ENCODE measurements at places on chromosomes 12 and 14.

DNA sequence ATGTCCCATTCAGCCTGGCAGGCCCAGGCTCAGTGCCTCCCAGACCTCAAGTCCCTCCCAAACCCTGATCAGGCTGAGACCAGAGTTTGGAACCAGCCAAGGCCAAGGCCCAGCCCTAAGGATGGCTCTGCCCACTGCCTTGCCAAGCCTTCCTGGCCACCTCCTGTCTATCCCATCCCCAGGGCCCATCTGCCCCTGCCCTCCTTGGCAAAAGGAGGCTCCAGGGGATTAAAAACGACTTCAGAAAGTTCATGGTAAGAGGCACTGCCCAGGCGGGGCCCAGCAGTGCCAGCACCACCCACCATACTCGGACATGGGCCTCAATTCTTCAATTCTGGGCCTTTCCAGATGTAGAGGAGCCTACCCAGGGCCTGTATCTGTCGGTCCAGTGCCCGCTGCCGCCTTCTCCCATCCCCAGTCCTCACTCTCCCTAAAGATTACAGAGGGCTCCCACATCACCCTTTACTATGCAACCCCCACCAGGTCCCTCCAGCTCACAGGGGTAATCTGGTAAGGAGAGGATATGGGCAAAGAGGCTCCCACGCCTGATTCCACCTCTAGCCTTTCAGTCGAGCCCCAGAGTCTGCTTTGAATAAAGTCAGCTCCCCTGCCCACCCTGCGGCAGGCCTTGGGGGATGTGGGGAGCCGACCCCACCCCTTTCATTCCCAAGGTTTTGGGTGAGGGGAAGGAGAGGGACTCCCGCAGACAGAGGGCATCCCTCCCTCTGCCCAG lies 932 bp downstream of the ADCY6 start:
- DNase-seq, result no peak

DNA sequence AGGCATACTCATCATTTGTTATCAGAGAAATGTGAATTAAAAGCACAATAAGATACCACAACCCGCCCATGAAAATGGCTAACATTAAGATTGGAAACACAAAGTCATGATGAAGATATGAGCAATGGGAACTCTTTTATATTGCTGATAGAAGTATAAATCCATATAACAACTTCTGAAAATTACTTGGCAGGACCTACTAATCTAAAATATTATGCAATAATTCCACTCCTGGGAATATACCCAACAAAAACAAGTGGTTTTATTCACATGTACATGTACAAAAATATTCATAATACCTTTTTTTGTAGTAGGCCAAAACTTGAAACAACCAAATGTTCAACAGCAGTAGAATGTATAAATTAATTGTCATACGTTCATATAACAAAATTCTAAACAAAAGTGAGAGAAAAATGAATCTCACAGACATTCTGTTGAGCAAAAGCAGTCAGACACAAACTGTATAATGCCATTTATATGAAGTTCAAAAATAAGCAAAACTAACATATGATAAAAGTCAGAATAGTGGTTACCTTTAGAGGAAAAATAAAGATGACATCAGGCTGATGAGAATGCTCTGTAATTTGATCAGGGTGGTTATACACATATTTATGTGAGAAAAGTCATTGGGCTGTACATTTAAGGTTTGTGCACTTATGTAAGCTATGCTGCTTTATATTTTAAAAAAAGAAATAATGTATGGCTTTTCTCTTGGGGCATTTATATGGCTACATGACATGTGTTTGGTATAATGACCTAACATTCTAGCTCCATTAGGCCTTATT lies 309.2 kb upstream of the KITLG start:
- DNase-seq, result no peak

- DNase-seq, result no peak
Observed at GRCh38 chr14:24100982-24101494, 6.9 kb downstream of the PCK2 start.

- no peak for DNase-seq
Observed at GRCh38 chr12:1870086-1870485, 48.4 kb downstream of the CACNA2D4 start.

DNA sequence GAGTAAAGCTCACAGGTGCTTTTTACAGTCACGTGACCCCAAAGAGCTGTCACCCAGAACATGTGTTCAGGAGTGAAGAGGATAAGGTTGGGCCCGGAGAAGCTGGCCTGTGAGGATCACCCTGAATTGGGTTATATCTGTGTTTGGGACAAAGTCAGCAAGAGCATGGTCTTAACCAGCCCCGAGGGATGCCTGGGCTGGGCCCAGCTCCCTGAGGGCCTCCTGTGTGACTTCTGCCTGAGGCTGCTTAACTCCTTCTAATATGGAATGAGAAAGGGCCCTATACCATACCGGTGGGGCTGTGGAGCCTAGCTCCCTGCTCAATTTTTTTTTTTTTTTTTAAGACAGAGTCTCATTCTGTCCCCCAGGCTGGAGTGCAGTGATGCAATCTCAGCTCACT lies 2.5 kb downstream of the CDCA4 start:
- DNase-seq, result no peak

DNA sequence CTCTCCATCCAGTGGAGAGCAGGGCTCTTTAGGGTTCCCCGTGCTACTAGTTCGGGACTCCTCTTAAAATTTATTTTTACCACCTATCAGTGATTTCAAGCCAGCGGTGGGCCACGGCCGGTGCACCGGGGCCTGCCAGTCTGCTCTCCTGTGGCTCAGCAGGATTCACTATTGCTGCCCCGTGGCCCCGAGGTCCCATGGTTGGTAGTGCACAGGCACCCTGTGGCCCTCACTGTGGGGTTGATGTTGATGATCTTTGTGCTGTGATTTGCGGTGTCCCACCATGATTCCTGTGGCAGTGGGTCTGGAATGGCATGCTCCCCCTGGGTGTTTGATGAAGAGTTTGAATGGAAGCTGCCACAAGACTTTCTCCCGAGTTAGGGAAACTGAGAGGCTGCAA lies 12.6 kb upstream of the MEG3 start:
- DNase-seq, result no peak

GRCh38 chr12:124738636-124739467 lies 124.8 kb downstream of the SCARB1 start:
- DNase-seq, result no peak

GRCh38 chr12:55705782-55706402 lies 1.8 kb downstream of the ITGA7 start:
- DNase-seq, result no peak

DNA sequence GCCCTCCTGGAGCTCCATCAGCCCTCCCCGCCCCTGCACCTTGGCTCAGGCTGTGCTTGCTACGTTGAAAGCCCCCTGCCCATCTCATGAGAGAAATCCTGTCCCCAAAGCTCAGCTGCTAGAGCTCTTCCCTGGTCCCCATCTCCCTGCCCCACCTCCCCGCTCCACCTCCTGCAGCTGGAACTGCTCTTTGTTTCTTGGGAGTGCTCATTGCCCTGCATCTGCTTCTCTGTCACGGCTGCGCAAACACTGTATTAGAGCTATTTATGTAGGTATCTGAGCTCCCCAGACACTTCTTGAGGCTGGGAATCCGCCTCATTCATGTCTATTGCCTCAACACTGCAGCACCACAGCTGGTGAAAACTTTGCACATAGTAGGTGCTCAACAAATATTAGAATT lies 32.8 kb upstream of the PRIMA1 start:
- DNase-seq, result no peak

DNA sequence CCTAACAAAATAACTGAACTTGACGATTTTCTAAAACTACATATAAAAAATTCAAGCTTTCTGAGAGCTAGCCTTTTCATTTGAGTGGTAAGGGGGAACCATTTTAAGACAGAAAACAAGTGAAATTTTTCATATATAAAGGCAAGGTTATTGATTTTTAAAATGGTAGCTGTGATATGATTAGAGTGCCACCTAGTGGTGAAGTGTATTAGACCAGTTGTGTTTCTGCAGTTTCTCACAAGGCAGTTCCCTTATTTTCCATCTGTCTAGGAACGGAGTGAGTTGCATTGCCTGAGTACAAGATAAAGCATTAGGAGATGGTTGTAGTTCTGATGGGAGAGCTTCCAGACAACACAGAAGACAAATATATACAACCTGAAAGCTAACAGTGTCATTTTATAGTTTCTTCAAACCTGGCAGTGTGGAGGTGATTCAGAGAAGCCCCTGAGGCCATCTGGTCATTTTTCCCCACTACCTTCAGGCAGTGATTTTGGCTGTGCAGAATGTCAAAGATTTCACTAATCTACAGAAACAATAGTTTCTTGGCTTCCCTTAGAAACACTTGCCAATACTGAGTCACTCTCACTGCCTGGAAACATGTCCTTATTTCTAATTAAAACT lies 180.8 kb downstream of the C12orf50 start:
- no peak for DNase-seq

DNA sequence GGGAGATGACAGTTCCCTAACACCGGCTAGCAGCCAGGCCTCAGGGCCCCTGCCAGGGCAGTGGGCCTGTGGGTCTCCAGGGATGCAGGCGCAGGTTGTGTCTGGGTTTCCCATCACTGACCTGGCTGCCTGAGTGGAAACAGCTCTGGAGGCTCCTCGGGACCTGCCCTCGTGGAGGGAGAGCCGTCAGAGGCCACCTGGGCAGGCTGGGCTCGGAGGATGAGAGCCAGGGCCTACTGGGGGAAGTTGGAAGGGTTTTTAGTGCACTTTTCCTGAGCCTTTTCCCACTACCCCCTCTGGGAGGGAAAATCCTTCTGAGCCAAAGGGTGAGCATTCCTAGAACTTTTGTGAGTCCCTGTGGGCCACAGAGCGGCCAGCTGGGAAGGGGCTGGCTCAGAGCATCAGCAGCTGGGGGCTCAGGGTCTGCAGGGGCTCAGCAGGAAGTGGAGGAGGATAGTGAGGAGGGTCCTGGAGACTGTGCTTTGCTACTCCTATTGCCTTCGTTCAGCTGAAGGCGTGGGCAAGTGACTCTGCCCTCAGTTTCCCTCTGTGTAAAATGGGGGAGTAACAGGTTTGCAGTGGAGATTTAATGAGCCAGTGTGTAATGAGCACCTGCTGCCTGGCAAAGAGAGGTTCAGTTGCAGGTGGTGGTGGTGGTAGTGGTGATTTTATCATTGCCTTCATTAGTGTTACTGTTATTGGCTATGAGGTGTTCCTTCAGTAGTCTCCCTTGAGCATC lies 1.8 kb downstream of the SH2B3 start:
- no peak for DNase-seq

DNA sequence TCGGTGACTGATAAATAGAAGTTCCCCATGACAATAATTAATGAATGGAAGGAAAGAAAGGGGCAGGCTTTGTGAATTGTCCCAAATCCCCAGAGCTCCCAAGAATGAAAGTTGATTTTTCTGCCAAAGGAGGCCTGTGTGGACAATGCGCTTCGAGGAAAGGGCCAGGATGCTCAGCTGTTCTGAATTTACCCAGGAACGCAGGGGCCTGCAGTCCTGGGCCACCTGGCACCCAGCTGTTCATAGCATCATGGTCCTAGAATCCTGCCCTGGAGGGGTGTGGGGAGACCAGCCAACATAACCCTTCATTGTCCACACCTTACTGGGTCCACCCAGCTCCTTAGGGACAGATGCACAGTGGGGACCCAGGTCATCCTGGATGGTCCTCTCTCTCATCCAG lies 587.5 kb downstream of the BCL11B start:
- DNase-seq, result no peak

DNA sequence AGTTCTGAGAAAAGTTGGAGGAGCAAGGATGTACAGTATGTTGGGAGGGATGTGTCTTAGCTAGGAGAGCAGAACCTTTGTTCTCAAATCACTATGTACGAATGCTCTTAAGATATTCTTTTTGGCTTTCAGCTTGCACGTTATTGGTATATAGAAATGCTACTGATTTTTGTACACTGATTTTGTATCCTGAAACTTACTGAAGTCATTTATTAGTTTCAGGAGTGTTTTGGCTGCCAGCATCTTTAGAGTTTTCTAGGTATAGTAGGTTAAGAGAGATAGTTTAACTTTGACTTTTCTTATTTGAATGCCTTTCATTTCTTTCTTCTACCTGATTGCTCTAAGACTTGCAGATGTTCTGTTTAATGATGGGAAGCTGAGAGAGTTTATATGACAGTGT lies 442.8 kb upstream of the FBXO33 start:
- DNase-seq, result no peak

GRCh38 chr14:54354968-54355641 lies 41.7 kb upstream of the CDKN3 start:
- no peak for DNase-seq

- DNase-seq, result no peak
Observed at GRCh38 chr12:34354239-34355200, 332.2 kb downstream of the ALG10 start.

- DNase-seq, result no peak
Observed at GRCh38 chr14:55697414-55697861, 117.4 kb downstream of the KTN1 start.

- peak; percentile 48 for DNase-seq
Observed at GRCh38 chr12:121590476-121591143, 9.8 kb upstream of the KDM2B start.

DNA sequence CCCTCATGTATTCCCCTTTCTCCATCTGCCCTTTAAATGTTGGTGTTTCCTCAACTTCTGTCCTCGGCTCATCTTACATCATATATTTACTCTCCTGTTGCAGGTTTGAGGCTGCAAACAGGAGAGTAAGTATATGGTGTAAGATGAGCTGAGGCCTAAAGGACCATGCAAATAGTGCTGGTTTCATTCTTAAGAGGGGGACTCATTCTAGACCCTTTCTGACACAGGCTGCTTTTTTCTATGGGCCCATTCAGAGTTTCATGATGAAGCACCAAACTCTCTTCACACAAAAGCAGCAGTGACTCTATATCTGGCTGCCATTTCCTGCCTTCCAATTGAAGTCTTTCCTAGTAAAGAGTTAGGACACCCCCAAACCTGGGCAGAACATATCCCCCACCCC lies 218.5 kb downstream of the PHLDA1 start:
- DNase-seq, result no peak

- no peak for DNase-seq
Observed at GRCh38 chr14:22552827-22553076, 36.3 kb downstream of the DAD1 start.

GRCh38 chr12:92989715-92990484 lies 60.8 kb upstream of the EEA1 start:
- no peak for DNase-seq

DNA sequence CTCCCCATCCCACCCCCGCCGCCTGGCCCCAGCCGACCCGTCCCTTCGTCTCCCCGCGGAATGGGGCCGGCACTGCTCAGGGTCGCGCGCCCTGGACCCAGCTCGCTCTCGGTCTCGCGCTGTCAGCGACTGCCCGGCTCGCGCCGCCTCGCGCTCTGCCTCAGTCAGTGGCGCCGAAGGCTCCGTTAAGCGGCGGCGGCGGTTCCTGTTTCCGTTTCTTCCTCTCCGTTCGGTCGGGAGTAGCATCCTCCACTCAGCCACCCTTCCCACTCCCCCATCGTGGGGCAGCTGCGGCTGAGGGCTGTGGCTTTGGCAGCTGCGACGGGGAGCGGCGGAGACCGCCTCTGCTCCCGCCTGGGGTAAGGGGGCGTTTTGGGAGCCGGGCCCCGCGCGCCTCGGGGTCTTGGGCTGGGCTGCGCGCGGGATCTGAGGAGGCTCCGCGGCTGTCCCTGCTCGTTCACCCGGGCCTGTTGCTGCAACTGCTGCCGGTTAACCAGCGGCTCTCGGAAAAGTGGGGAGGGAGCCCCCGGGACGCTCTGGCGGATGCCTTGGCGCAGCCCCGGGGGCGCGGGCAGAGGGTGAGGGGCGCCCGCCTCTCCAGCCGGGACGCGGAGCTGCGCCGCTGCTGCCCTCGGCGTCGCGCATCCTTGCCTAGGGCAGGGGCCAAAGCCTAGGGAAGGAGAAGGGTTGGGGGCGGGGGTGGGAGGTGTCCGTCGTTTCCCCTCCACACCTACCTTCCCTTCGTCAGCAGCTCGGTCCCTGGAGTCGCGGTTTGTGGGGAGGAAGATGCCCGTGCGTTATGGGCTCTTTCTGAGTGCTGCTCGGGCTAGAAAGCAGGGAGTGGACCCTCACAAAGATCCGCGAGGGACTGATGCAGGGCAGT lies 567 bp downstream of the FUT8 start:
- peak; percentile 46 for DNase-seq

- DNase-seq, result no peak
Observed at GRCh38 chr14:42224053-42224888, 617.6 kb downstream of the LRFN5 start.
